ENCODE measurements at places on chromosomes 1 and 21.

- DNase-seq, result no peak
Observed at GRCh38 chr1:153396461-153396860, 5.6 kb upstream of the S100A8 start.

DNA sequence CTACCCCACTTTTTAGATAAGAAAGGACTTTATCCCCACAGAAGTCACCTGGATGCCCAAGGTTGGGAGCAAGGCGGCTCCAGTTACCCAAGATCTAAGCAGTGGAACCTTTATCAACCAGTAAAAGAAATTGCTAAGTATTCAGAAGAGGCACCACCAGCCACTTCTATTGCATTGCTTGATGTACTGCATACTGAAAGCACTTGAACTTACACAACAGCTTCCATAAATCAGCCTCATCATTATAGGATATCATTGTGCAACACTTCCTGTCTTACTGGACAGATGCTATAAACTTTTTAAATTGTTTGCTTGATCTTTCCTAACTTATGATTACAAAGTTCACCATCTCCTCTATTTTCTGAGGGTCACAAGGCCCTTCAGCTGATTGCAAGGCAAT is 642.7 kb upstream of the CXADR start:
- peak; percentile 10 for DNase-seq

DNA sequence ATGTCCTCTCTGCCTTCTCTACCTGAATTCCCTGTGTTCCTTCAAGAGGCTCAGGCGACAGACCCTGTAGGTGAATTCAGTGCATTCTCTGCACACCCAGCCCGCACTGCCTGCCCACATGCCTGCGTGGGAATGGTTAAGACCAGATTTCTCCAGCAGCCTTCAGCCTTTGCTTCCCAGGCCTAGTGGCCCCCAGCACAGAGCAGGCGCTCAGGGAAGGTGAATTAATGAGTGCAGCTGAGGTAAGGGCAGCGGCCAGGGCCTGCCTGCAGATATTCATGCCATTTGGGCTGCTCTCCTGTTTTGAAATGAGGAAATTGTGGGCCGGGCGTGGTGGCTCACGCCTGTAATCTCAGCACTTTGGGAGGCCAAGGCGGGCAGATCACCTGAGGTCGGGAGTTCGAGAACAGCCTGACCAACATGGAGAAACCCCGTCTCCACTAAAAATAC is 45.5 kb downstream of the IER5 start:
- no peak for DNase-seq

DNA sequence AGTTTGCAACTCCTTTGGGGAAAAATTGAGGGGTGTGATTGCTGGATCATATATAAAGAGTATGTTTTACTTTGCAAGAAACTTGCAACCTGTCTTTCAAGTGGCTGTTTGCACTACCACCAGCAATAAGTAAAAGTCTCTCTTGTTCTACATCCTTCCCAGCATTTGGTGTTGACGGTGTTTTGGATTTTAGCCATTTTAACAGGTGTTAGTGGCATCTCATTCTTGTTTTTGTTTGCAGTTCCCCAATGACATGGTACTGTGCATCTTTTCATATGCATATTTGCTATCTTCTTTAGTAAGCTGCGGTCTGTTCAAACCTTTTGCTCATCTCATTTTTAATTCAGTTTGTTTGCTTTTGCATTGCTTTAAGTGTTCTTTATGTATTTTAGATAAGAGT is 535.5 kb downstream of the LRRIQ3 start:
- DNase-seq, result no peak

GRCh38 chr1:33634806-33635205 is 162.4 kb downstream of the ZSCAN20 start:
- no peak for DNase-seq

- DNase-seq, result no peak
Observed at GRCh38 chr1:182035097-182035770, 26.3 kb downstream of the ZNF648 start.

- DNase-seq, result no peak
Observed at GRCh38 chr1:118866330-118866729, 121.8 kb downstream of the TBX15 start.

- DNase-seq, result no peak
Observed at GRCh38 chr21:29499734-29500343, 201.1 kb downstream of the BACH1 start.

DNA sequence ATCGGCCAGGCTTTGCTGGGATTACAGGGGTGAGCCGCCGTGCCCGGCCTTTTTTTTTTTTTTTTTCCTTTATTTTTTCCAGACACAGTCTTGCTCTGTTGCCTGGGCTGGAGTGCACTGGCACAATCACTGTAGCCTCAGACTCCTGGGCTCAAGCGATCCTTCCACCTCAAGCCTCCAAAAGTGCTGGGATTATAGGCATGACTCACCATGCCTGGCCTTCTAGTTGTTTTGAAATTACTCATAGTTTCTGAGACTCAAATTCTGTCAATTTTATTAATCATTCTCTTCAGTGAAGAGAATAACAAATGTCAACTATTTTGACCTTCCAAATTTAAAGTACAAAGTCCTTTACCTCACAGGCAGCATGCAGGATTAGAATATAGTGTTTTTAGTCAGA is 374.5 kb downstream of the PLA2G4A start:
- DNase-seq, result peak; percentile 49

Data from HS-5 (cell line).